Stimulated activated CD4-positive, alpha-beta T cell treated with anti-CD3 and anti-CD28 coated beads, Interleukin-15, amount 100 ng/mL, for 24 hours (primary cell): ENCODE measurements at places on chromosomes 5 and 9.

DNA sequence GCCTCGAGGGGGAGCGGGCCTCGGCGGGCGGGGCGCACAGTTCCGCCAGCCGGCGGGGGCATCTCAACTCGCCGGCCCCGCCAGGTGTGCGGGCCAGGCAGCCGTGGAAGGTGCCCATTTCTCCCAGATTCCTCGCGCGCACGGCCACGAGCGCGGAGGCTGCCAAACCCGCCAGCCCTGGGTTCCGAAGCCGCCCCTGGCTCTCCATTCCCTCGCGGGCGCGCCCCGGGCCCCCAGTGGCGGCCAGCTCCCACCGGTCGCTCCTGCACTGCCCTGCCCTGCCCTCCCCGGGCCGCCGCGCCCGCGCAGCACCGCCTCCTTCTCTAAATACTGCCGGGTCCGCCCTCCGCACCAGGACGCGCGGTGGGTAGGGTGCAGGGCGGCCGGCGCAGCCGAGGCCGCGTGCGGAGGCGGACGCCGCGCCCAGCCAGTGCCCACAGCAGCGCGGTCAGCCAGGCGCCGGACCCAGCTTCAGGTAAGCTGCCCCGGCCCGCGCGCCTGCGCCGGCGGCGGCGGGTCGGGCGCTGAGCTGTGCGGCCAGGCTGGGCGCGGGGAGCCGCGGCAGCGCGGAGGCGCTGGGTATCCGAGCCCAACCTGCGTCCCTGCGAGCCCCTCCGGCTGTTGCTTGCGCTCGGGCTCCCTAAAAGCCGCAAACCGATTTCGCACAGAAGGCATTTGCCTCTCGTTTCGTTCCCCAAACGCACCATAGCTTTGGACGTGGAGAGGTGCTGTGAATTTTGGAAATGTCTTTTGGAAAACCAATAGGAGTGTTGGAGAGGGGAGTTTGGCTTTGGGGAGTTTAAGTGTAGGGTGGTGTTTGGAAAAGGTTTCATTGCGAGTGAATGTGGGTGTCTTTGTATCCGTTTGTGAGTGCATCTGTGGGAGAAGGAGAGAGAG, at the start of gene TMEM171:
TSS of gene TMEM171 (plus strand) at position 354 of the 897 bp plus-strand sequence. CDS start 2,799 bp downstream, outside the sequence.
- DNase-seq = peak; percentile 21

DNA sequence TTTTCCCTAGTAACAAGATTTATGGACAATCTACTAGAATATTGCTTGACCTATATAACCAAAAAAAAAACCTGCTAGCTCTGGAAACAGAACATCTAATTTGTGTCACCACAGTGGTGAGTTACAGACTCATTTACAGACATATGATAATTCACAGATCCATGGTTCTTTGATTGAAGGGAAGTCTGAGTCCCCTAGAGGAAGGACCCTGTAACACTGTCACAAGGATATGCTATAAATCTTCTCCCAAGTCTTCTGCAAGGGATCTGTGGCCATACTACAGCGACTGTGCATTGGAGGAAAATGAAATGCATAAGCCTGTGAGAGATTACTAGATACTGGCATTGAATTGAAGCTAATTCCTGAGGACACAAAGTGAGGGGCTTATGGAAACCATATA, 630.6 kb upstream of the SGCD start:
- DNase-seq = no peak

- no peak for DNase-seq
Measured at GRCh38 chr9:99509065-99509745, 287.1 kb downstream of the SEC61B start.

- DNase-seq = peak; percentile 16
Measured at GRCh38 chr5:159678657-159679392, 237.5 kb upstream of the ADRA1B start.

DNA sequence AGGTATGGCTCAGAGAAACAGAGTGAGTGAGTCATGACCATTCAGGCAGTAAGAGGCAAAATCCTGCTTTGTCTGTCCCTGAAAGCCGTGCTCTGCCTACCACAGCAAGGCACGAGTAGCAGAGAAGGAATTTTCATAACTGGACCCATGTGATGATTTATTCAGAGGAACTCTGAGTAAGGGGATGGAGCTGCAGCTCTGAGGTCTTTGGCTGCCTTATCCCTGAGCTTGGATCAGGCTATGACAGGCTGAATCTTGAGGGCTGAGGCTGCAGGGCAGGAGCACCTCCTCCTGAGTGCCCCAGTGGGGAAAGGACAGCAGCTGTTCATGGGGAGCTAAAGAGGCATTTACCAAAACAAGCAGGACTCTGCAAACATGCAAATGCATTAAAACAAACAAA, 183.4 kb downstream of the PAPPA start:
- no peak for DNase-seq
